ENCODE measurements at places on chromosomes 2 and 18.
A peak's percentile ranks its signal among the peaks of the same experiment; 100 is the strongest.

DNA sequence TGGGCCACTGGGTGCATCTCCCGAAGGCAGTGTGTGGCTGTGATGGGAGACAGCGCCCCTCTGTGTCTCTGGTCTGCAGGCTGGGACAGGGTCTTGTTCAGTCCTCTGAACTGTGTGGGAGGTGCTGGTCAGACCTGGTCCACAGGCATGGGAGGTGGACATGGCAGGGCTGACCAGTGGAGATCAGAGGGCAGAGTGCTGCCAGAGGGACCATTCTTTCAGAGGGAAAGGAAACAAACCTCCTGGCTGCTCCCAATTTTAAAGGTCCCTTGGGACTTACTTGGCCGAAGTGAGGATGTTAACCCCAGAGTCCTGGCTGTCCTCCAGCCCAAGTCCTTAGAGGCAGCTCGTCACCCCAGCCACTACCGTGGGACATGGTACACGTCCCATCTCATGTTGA, 4.0 kb downstream of the CAPN13 start:
- no peak for DNase-seq

DNA sequence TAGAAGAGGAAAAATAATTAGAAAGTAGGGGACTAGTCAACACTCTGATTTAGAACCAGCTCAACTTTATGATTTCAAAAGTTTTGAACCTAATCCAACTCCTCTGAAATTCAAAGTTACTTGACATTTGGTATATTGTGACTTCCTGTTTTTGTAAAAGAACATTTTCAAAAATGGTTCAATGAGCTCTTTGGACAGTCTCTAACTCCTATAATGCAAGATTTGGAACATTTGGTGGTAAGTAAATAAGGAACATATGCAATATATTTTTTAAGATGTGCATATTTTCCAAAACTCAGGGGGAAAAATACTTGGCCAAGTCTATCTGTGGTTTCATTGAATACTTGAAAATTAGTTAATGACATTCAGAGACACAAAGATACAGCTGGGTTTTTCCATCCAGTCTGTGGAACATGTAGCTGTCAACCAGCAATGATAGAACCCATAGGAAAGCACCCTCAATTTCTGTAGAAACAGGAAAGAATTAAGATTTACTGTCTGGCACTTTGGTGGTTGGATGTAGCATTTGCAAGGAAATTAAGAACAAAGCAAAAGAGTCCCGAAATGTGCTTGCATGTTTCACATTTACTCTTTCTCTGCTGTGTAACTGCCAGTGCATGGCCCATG, 17.0 kb upstream of the ANKRD44 start:
- DNase-seq: no peak

DNA sequence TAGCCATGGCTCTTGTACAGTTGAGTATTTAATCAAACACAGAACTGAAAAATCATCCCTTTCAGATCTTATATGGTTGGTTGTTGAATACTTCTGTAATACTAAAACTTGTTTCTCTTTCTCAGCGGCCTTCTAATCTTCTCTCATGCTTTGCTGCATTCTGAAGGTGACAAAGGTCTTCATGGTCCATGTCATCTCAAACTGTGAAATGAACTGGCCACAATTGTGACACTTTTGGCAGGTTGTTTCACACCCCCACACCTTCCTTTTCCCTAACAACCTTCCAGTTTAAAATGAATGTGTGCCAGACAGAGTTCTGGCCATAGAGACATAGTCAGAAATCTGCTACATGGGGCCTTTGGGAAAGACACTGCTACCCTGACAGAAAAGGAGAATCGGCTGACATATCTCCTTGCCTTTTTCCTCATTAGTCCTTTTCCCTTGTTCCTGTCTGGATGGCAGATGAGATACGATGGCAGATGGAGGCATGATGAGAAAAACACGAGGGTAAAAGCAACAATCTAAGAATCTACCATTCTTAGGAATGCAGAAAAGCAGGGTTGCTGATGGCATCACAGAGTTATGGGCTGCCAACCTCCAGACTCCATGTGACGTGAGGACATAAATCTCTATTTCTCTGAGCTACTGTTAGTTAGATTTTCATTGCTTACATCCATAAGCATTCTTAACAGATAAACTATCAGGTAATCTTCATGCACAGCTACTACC, 106.5 kb downstream of the PIGN start:
- no peak for DNase-seq

GRCh38 chr2:29059624-29060023, 14.7 kb downstream of the PCARE start:
- no peak for DNase-seq

DNA sequence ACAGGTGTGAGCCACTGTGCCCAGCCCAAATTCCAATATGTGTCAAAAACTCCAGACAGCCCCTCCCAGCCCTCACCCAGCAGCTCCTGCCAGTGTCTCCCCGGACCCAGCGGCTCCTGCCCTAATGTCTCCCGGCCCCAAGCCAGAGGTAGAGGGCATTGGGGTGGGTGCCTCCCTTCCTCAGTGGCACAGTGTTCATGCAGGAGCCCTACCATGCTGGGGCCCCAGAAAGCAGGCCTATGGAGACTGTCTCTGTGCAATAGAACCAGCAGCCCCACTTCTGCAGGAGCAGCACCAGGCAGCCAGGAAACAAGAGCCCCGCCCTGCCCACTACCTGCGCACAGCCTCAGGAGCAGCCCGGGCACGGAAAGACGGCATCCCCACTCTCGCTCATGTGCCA, 70.4 kb downstream of the EIPR1 start:
- no peak for DNase-seq

DNA sequence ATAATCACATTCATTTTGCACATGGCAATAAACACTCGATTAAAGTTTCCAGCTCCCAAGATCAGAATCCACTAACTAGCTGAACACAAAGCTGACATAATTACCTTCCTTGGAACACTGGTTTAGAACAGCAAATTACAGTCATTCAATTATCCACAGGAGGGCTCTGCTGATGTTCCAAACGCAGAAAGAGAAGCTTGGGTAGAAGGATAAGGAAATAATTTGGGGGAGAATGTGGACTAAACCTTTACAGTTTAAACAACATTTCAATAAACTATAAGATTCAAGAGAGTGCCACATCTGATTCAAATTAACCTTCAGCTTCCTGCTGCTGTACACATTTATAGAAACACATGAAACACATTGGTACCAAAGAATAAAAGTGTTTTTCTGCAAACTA, 67.8 kb upstream of the ARL4C start:
- DNase-seq: no peak

GRCh38 chr2:237535385-237536082, 30.8 kb upstream of the PRLH start:
- no peak for DNase-seq

GRCh38 chr18:35355140-35355618, 11.0 kb upstream of the ZNF24 start:
- peak; percentile 65 for DNase-seq

- no peak for DNase-seq
These were observed 20.3 kb downstream of the ACTR3 start for GRCh38 chr2:113910110-113910717.

GRCh38 chr2:2846332-2847208, 515.5 kb upstream of the MYT1L start:
- no peak for DNase-seq

DNA sequence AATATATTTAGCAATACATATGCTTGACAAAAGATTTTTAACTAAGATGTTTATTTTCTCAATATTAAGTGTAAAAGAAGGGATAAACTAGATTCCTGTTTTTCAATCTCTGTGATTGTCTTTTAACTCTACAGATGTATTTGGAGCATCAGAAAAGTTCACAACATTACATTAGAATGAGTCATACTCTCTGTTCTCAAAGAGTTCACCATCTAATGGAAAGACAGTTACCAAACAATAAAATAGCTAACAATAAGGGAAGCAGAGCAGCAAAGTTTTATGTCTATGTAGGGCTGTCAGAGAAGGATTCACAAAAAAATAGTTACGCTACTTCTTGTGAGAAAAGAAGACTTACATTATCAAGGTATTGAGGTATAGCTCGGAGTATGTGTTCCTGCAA, 109.2 kb upstream of the MAP2 start:
- DNase-seq: no peak

DNA sequence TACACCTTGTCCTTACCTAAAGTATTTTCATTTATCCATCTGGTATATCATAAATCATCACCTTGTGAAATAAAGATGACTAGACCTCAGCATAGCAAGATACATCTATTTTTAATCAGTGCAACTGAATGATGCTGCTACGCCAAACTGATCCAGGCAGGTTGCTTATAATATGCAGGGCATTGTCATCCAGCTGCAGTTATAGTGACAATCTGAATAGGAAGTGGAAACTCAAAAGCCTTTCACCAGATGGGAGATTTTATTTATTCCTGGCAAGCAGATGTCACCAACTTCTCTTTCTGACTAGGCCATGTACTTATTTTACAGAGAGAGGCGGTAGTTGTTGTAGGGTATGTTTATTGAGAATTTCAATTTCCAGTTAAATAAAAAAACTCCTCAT, 747.3 kb downstream of the ADCYAP1 start:
- DNase-seq: no peak

GRCh38 chr2:117411983-117412382, 402.5 kb upstream of the DDX18 start:
- no peak for DNase-seq

DNA sequence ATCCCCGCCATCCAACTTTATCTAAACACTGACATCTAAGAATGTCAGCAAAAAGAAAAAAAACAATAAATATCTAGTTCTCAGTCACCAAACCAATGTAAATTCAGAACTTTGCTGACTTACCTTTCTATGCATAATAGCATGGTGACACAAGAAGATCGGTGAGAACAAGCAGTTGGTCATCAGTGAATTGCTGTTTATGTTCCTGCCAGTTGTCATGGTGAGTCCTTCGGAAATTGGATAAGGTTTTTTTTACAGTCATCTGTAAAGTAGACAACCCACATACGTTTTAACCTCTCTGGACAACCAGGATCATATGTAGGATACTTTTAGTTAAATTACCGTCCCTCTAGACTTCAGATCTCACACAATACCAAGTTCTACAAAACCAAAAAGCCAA, 6.2 kb upstream of the GPR75 start:
- no peak for DNase-seq

- DNase-seq: no peak
These were observed 157.2 kb upstream of the ZC3H15 start for GRCh38 chr2:186328838-186329237.

DNA sequence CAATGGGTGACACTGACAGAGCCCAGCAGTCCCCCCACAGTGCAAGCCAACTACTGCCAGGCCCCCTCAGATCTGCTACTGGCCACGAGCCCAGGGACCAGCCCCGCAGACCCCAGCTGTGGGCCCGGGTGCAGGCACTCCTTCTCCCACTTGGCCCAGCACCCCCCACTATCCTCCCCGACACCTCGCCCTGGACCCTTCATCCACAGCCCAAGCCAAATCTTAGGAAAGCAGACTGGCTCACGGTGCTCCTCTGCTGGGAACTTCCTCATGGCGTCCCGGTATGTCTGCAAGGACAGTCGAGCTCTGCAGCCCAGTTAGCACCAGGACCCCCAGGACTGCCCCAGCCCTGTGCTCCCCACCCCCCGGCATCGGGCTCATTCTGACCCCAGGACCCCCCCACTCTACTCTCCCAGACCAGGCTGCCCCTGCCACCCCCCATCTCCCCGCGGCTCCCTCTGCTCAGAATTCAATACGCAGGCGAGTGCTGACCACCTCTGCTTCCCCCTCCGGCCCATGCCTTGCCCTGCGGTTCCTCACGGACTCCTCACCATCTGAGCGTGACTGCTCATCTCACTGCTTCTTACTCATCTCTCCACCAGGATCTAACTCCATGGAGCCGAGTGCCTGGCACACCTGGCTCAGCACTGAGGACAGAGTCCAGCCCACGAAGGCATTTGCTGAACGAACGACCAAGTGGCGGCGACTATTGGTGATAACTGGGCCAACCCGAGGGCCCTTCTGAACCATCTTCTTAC, 85.7 kb downstream of the PXDN start:
- no peak for DNase-seq

- DNase-seq: no peak
These were observed 65.1 kb downstream of the EDAR start for GRCh38 chr2:108923736-108924579.

DNA sequence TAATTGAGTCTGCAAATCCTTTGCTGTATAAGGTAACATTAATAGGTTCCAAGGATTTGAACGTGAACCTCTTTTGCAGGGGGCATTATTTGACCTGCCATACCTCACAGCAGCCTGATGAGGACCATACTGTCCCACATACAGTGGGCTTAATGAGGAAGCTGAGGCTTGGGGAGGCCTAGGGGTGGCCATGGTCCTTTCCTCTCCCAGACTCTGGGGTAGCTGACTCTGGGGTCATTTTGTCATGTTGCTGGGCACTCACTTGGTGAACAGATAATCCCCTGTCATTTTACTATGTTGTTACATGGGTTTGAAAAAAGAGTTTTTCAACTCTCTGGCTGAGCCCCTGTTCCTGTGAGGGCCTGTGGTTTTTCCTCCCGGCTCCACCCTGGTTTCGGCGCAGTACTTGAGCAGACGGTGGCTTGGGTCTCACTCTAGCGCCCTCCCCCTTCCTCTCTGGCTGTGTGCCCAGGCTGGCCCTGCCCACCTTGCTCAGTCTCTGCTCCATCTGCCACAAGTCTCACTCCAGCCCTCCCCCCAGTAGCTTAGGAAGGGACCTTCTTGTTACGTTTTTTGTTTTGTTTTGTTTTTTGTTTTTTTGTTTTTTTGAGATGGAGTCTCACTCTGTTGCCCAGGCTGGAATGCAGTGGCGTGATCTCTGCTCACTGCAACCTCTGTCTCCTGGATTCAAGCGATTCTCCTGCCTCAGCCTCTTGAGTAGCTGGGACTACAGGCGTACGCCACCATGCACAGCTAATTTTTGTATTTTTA, 21.0 kb downstream of the INPP4A start:
- no peak for DNase-seq

DNA sequence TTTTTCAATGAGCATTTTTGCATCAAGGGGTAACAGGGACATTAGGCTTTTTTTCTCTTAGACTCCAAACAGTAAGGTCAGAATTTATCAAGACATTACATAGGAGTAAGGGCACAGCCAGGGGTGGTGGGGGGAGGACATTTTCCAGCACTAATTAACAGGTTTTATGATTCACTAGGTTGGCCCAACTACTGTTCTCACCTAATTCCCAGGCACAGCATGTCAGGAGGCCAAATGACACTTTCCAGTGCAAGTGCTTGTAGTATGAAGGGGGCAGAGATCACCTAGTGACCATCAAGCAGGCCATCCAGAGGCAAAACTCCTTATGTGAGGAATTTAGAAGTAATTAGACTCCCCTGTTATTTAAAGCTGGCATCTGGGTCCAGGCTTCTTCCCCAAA, 3.9 kb upstream of the MBD2 start:
- no peak for DNase-seq

- DNase-seq: no peak
These were observed 122.3 kb downstream of the HNMT start for GRCh38 chr2:138086576-138086975.
